ENCODE measurements at places on chromosomes 12 and 14.

- no peak for DNase-seq
Observed at GRCh38 chr12:49478949-49479664, 59.7 kb upstream of the KCNH3 start.

- no peak for DNase-seq
Observed at GRCh38 chr14:42719391-42719790, 1112.7 kb downstream of the LRFN5 start.

GRCh38 chr14:68168460-68169109 is 349.0 kb downstream of the RAD51B start:
- no peak for DNase-seq

GRCh38 chr12:129673806-129674205 is 230.0 kb downstream of the TMEM132D start:
- no peak for DNase-seq

- no peak for DNase-seq
Observed at GRCh38 chr12:51836827-51837173, 11.7 kb downstream of the FIGNL2 start.

DNA sequence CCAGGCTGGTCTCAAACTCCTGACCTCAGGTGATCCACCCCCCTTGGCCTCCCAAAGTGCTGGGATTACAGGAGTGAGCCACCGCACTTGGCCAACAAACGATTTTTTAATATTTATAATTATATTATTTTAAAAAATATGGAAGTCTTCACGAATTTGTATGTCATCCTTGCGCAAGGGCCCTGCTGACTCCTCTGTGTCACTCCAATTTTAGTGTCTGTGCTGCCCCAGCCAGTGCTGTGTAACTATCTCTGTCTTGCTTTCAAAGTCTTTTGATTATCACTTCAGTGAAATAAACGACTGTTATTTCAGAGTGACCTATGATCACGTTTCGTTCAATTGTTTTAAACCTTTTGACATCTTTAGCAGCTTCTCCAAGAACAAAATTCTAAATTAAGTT is 13.1 kb upstream of the MMP17 start:
- DNase-seq: no peak

DNA sequence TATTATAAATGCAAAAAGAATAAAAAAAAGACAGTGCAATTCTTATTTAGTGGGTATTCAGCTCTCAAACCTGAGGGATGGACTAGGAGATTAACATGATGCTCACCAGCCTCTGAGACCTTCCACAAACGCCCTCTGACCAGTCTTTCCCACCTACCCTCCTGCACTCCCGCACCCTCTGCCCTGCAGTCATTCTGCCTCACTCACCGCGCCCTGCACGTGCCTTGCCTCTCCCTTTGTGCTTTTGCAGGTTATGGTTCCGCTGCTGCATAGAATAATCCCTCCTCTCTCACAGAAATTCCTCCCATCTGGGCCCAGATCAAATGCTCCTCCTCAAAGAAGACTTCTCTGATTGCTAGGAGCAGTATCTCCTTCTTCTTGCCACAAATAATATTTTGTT is 28.5 kb upstream of the TMCC3 start:
- no peak for DNase-seq

DNA sequence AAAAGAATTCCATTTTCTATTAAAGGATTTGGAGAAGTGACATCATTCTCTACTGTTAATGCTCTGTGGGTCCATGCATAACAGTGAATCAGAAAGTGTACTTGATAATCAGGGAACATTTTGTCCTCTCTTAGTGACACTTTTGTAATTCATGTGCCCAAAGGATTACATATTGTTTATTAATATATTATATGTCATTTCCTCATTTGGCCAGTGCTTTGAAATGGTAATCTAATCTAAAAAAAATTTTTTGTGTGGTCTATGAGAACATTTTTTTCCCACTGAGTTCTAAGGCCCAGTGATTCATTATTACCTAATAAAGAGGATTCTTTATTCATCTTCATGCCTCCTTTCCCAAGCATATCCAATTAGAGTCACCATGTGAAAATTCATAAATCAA is 79.7 kb upstream of the MYF6 start:
- no peak for DNase-seq

- DNase-seq: no peak
Observed at GRCh38 chr14:74267588-74267987, 28.3 kb downstream of the VSX2 start.

DNA sequence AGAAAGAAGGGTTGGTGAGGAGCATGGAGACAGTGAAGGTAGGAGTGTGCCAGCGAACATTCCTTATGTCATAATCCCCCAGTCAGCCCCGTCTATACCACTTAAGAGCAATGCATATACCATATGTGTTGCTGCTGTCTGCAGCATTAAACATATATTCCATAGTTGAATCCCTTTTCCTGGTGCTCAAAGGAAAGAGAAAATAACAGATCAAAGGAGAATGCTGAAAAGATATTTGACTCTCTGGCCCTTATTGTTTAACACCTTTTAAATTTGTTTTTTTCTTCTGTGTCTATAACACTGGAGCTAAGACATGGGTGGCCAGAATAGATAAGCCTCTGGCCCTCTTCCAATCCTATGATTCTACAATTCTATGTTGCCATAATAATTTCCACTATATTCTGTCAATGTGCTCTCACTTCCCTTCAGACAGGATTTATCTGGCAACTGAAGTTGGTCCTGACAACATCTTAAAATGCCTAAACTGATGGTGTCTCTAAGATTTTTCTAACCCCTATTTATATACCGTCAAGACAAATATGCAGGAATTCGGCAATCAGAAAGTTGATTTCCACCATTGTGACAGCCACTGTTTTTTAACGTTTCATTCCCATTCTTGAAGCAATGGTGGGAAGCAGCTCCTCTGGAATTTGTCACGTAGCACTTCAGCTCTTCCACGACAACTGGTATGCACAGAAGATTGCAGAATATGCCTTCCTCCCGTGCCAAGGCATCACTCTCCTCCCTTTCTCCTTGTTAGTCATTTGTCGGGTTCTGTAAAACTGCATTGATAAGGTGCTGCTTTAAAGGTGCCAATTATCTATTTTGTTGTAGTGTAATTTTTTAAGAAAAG is 204.7 kb downstream of the BCAT1 start:
- DNase-seq: no peak

- DNase-seq: peak; percentile 79
Observed at GRCh38 chr12:54173066-54173726, 15.6 kb downstream of the SMUG1 start.

Measured in hindlimb muscle (tissue), 1 donor.